Coronary artery (tissue), 2 donors: ENCODE measurements at places on chromosomes 11 and 22.
A peak's percentile ranks its signal among the peaks of the same experiment; 100 is the strongest.

GRCh38 chr11:20049231-20049630 lies 111.0 kb downstream of the DBX1 start:
- DNase-seq = no peak

DNA sequence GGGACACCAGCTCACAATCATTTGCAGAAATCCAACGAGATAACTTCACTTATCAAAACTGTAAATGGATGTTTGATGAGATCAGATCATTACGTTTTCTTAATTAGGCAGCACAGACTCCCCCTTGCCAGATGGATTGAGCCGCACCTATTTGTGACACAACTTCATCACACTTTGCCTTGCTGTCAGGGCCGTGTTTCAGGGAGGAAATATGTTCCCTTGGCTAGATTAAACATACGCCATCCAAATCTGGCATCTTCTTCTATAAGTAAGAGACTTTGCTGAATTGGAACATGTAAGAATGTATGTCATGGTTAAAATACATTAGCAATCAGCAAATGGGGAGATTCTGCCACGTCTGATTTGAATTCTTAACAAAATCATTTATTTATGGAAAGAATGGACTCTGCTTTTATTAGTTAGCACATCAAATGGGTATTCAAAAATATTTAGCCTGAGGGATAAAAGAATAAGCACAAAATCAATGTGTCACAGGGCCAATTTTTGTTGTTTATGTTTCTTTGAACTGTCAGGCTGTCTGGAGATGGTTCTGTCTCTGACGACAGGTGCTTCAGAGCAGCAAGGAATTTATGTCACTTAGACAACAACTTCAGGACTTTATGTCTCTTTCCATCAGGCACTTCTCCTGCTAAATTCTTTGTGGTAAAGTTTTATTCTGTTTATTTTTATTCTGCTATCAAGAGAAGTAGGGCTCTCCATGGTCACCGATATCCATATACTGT lies 326.1 kb upstream of the NCAM1 start:
- DNase-seq = no peak

DNA sequence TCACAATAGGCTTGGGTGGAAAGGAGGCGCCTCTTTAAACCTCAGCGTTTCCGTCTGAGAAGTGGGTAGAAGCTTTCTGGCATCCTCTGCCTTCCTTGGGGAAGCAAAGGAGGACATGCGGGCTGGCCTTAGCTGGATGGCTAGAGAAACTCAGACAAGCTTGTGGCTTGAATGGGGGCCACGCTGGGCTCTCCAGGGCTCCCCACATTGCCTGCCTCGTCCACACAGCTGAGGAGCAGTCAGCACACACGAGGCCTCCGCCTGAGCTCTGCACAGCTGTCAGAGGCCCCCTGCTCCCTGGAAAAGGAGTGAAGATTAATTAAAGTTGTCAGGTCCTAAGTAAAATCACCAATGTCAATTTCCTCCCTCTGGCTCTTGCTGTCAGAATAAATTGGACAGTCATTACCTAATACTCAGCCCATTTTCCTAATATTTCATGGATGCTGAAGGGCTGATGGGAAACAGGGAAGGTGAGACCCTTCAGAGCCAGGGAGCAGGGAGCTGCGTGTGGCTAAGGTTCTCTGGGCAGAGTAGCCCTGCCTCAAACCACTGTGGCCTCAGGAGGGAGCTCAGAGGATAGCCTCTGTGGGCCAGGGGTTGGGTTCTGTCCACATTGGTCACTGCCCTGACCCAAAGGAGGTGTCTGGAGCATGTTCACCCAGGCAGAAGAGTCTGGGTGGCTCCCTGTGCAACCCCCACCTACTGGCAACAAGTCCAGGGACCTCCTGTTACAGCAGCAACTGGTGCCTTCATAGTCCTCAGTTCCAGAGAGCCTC lies 118.3 kb upstream of the CD82 start:
- peak; percentile 26 for DNase-seq

GRCh38 chr11:96062134-96062533 lies 138.2 kb upstream of the MTMR2 start:
- no peak for DNase-seq

DNA sequence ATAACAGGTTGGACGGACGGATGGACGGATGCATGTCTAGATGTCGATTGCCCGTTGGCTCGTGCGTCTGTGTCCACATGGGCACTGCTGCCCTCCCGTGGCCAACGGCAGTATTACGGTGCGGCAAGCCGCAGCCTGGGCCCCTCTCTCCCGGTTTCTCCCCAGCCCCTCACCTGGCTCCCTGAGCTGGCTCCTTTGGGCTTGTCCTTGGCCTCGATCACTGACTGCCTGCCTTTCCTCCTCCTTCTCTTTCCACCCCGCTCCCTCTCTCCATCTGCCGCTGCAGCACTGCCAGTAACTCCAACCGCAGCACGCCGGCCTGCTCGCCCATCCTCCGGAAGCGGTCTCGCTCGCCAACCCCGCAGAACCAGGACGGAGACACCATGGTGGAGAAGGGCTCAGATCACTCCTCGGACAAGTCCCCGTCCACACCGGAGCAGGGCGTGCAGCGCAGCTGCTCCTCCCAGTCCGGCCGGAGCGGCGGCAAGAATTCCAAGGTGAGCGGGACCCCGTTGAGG lies 77.3 kb downstream of the SCN3B start:
- DNase-seq = no peak

GRCh38 chr11:18789942-18790341 lies 1.7 kb downstream of the PTPN5 start:
- peak; percentile 50 for DNase-seq

DNA sequence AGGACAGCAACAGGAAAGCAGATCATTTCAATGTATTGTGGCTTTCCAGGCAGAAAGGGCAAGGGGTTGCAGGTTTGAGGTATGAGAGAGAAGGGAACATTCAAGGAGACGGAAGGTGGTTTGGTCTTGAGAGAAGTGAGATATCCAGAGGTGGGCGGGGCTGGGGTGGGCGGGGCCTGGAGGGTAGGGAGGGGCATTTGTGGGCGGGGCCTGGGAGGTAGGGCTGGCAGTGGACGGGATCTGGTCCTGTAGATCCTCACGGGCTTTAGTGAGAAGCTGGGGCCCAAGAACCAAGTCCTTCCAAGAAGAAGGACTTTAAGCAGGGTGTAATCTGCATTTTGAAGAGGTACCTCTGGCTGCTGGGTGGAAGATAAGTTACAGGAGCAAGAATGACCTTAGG lies 199.2 kb downstream of the MN1 start:
- DNase-seq = no peak

DNA sequence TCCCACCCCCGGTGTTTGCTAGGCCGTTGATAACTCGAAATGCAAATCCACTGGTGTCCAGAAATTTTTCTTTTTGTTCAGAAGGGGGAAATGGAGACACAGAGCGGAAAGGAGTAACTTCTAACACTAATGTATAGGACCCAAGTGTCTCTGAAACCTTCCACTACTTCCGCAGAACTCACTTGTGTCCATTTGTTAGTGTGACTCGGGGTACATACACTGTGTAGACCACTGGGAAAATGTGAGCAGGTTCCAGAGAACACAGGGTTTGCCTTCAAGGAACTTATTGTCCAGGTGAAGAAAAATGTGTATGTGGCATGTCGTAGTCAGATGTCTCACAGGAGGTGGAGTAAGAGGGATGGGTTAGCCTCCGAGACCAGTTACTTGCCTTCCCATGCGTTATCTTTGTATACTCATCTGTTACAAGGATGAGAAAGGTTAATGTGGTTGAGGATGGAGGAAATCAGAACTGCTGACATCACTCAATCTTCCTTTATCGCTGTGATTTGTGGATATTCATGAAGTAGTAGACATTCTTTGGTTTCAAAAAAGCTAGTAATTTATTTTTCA lies 857 bp downstream of the ARCN1 start:
- no peak for DNase-seq

DNA sequence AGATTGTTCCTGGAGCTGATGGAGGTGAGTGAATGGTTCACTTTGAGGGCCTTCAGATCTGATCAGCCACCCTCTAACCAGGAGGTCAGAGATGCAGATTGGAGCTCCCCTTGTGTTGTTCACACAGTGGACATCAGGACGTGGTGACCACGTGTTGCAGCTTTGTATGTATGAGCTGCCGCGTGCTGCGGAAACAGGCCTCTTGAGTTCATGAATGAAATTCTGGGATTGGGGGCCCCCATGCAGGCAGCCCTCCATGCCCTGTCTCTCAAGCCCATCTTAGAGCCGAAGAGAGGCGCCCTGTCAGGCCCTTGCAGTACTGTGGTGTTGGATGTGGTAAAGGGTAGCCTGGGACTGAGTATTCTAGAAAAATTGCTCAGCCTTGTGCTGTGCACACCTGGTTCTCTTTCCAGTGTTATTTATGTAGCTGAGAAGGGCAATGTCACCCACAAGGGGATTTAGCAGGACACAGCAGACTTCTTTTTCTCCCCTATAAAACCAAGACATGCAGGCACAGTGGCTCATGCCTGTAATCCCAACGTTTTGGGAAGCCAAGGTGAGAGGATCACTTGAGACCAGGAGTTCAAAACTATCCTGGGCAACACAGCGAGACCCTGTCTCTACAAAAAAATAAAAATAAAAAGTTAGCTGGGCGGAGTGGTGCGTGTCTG lies 64.9 kb downstream of the MED15 start:
- no peak for DNase-seq

DNA sequence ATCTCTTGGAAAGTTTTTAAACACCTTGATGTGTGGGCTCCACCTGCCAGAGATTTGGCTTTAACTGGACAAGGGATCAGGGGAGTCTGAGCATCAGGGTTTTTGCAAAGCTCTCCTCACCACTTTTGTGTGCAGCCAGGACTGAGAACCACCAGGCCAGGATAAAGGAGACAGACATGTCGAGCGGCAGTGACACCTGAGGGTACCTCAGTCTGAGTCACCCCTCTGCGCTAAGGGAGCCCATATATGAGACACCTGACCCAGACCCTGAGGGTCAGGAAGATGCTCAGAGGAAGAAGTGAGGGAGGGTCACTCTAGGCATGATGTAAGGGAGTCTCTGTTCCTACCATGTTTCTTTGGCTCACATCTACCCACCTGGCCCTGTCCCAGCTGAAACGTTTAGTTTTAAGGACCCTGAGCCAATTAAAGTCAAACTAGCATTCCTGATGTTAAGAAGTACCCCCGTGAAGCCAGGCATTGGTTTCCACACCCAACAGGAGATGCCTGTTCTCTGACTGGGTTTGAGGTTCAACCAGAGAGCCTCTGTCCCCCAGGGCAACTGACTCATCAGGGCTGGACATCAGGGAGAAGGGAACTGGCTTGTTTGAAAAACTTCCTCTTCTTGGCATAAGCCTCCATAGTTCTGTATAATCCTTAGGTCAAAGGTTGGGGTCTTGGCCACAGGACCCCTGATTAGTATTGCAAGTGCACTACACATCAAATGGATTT lies 72.4 kb upstream of the BIRC3 start:
- no peak for DNase-seq
